ENCODE measurements at places on chromosomes 1 and 21.

GRCh38 chr1:169108863-169109560 is 2.5 kb downstream of the ATP1B1 start:
- DNase-seq = no peak

DNA sequence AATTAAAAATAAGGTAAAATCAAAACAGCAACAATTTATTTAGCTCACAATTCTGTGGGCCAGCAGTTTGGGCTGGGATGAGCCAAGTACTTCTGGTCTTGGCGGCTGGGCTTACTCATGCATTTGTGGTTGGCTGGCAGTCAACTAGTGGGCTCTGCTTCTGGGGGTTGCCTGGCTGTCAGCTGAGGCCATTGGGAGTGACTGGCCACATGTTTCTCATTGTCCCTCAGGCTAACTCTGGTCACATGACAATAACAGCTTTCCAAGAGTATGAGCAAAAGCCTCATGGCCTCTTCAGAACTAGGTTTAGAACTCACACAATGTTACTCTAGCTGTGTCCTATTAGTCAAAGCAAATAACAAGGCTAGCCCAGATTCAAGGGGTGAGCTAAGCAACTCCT is 15.6 kb upstream of the CHIA start:
- DNase-seq = peak; percentile 1

- no peak for DNase-seq
Observed at GRCh38 chr1:93783876-93784275, 95.1 kb downstream of the DNTTIP2 start.

- DNase-seq = no peak
Observed at GRCh38 chr1:44842486-44842861, 579 bp downstream of the PTCH2 start.

- no peak for DNase-seq
Observed at GRCh38 chr1:212226467-212226866, 58.7 kb upstream of the PPP2R5A start.

DNA sequence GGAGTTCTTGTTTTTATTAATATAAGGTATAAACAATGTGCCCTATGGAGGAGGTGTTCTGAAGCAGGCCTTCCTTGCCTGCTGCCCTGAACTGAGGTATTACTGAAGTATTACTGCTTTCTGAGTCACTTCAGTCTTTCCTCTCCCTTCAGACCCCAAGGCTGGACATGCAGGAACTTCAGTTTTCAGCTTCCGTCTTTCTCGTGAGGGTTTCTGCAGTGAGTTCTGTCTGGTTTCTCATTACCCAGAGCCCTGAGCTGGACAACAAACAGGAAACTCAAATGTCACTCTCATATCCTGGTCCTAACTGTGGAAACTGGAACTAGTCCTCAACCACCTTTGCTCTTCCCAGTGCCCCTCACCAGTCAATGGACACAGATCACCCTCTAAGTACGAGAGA is 46.8 kb downstream of the ELAVL4 start:
- no peak for DNase-seq

DNA sequence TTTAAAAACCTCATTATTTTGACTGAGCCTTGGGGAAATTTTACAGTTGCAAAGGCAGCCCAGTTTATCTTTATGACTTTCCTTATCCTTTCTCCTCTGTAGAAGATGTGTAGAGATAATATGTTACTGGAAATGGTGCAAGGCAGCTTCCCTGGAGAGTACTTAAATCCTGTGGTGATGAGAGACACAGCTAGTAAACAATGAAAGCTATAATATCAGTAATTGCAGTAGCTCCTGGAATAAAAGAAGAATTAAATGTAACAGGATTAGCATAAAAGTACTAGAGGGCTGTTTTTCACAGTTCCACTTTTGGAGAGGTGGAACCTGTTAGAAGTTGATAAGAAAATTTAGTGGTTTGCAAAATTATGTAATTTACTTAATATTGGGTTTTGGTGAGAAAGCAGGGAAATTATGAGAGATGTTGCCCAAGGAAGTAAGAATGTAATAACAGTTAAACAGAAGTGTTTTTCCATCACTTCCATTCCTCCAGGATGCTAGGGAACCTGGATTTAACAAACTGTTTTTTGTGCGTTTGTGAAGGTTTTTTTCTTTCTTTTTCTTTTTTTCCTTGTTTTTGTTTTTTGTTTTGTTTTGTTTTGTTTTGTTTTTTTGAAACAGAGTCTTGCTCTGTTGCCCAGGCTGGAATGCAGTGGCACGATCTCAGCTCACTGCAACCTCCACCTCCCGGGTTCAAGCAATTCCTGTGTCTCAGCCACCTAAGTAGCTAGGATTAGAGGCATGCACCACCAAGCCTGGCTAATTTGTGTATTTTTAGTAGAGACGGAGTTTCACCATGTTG is 15.7 kb upstream of the EDEM3 start:
- no peak for DNase-seq

- no peak for DNase-seq
Observed at GRCh38 chr1:64845831-64846425, 101.1 kb downstream of the RAVER2 start.

GRCh38 chr1:222653178-222653827 is 35.4 kb downstream of the MIA3 start:
- DNase-seq = no peak

DNA sequence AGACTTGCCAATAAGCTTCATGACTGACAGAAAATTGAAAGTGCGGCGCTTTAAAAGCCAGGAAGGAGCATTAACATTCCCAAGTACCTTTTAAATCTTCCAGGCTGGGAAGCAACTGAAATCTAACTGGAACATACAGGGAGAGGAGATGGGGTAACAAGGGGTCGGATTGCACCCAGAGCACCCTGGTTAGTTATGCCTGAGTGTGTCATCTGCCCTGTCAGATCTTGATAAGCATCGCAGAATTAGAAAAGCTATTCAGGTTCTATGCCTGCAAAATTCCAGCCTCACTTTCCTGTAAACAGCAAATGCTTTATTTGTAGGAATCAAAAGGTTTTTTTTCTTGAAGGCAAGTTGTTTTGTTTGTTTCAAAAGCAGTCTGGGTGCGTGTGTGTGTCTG is 58.5 kb downstream of the SERBP1 start:
- no peak for DNase-seq

- no peak for DNase-seq
Observed at GRCh38 chr1:27325286-27325685, 3.3 kb downstream of the TMEM222 start.

- DNase-seq = no peak
Observed at GRCh38 chr1:91944087-91944486, 5.1 kb upstream of the BRDT start.

DNA sequence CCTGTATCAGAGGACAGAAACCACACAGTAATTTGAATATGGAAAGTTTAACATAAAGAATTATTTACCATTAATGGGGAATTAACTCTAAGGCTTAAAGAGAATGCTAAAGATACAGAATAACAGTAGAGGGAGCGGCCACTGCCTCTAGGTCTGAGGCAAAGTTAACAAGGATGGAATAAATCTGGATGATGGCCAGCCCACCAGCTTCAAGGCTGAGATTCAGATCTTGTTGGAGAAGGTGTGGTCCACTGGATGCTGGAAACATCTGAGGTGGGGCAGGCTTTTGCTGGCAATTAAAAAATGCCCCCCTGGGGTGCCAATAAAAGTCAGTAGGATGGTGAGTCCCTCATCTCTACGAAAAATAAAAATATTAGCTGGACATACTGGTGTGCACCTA is 29.4 kb downstream of the ZMYM4 start:
- no peak for DNase-seq

DNA sequence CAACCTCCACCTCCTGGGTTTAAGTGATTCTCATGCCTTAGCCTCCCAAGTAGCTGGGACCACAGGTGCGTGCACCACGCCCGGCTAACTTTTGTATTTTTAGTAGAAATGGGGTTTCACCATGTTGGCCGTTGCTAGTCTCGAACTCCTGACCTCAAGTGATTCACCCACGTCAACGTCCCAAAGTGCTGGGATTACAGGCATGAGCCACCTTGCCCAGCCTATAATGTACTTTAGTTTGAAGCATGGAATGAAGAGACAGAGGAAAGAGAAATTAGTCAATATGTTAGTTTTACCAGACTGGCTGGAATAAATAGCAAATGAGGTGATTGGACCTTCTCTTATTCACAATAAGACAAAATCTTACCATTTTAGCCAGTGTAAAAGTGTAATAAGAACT is 89.0 kb downstream of the GTF2B start:
- DNase-seq = no peak

- DNase-seq = no peak
Observed at GRCh38 chr1:182617014-182617429, 12.8 kb upstream of the RGS16 start.

GRCh38 chr1:169108223-169108622 is 1.7 kb downstream of the ATP1B1 start:
- no peak for DNase-seq

DNA sequence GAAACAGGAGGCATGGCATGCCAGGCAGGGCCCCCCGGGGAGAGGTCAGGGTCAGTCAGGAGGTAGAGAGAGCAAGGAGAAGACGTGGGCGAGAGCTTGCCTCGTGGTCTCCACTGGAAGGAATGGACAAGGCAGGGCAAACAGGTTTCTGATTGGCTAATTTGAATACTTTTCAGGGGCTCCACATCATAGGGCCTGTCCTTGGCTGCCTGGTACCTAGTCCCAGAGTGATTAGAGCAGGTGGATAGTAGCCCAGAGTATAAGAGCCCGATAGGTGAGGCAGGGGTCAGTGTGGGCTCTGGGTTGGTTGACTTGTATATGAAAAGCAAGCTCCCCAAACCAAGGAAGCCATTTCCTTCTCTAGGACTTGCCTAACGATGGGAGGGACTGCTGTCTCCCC is 178.6 kb downstream of the ZP4 start:
- DNase-seq = no peak

- DNase-seq = no peak
Observed at GRCh38 chr1:185813401-185813979, 79.3 kb downstream of the HMCN1 start.

DNA sequence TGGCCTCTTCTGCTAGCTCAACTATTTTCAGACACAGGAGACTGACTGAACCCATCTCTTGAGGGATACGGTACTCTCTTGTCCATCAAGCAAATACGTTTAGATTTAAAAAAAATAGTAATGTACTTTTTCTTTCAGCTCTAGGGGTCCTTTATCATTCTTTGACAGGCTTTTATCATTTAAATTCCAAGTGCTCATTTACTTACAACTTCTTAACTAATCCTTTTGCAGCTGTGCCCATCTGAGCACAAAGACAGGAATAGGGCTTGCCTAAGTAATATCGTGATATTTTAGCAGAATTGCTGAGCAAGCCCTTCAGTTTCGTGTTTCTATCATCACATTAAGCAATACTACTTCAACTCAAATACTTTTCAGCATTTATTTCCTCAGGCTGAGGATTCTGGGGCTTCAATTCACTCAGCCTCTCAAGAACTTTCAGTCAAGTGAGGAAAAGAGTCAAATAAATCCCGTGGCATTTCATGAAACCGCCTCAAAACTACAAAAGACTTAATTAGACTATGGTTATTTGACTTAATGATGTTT is 317.6 kb downstream of the BACH1 start:
- no peak for DNase-seq

DNA sequence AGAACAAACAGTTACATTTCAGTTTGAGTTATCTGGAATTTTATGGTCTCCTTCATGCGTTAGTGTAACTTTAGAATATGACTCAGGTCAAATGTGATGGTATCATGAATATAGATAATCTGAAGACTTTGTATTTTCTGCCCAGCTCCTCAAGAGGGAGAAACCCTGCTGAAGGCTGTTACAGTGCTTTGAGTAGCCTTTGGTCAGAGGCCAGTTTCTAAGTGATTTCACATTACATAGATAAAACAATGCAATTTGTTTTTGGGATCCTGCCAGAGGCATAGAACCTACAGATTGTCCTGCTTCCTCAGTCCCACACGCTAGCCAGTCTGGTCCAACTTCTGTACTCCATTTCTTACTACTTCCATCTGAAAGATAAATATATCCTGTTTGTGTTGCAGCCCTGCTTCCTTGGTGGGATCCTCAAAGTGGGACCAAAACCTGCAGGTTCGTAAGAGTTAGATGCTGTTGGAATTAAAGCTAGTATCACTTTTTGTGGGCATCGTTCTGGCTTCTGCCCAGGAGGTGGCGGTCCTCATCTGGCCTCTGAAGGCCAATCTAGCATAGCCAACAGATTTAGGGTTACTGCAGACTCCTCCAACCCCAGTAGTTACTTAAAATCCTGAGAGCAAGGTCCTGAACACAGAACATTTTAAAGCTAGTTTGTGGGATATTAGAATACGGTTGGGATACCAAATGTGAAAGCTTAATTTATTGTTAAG is 645.8 kb upstream of the USP24 start:
- no peak for DNase-seq

GRCh38 chr1:147804942-147805723 is 44.7 kb upstream of the GJA5 start:
- DNase-seq = no peak

GRCh38 chr21:28444111-28444510 is 548.6 kb downstream of the LTN1 start:
- no peak for DNase-seq

GRCh38 chr1:59657873-59658465 is 156.8 kb upstream of the HOOK1 start:
- no peak for DNase-seq

DNA sequence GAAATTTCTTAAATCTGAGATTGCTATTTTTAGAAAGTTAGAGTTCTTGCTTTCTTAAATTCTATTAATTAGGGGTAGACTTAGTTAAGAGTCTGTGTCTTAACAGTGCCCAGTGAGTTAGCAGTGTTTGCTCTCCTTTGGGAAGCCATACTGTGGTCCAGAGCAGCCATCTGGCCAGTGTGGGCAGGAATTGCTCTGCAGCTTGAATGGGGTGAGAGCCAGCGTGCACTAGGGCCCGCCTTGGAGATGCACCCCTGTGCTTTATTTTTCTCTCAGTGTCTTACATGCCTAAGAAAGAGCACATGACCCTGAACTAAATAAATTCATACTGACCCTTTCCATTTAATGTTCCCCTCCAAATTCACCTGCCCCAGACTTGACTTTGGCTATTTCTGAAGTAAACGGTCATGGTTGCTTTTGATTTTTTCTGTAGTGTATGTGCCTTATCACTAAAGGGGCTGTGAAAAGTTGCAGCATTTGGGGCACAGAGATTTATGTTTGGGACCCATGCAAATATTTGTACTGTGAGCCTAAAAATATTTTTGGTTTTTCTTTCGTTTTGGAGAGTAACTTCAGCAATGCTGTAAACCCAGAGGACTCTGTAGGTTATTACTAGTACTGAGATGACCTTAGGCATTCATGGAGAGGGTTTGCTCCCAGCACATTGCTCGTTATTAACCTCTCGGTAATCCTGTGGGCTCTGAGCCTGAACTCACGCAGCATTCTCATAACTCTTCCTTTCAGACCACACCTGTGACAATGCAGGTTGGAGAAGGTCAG is 21.3 kb upstream of the KCNQ4 start:
- DNase-seq = no peak

GRCh38 chr1:238409932-238410331 is 519.2 kb upstream of the ZP4 start:
- peak; percentile 96 for DNase-seq

- no peak for DNase-seq
Observed at GRCh38 chr1:84988588-84988987, 8.3 kb downstream of the MCOLN2 start.

- no peak for DNase-seq
Observed at GRCh38 chr1:154666051-154666790, 58.2 kb upstream of the ADAR start.

- no peak for DNase-seq
Observed at GRCh38 chr1:66367369-66367768, 166.6 kb upstream of the SGIP1 start.
